Right cardiac atrium (tissue), 5 donors: ENCODE measurements at places on chromosomes 7 and 10.
A peak's percentile ranks its signal among the peaks of the same experiment; 100 is the strongest.

DNA sequence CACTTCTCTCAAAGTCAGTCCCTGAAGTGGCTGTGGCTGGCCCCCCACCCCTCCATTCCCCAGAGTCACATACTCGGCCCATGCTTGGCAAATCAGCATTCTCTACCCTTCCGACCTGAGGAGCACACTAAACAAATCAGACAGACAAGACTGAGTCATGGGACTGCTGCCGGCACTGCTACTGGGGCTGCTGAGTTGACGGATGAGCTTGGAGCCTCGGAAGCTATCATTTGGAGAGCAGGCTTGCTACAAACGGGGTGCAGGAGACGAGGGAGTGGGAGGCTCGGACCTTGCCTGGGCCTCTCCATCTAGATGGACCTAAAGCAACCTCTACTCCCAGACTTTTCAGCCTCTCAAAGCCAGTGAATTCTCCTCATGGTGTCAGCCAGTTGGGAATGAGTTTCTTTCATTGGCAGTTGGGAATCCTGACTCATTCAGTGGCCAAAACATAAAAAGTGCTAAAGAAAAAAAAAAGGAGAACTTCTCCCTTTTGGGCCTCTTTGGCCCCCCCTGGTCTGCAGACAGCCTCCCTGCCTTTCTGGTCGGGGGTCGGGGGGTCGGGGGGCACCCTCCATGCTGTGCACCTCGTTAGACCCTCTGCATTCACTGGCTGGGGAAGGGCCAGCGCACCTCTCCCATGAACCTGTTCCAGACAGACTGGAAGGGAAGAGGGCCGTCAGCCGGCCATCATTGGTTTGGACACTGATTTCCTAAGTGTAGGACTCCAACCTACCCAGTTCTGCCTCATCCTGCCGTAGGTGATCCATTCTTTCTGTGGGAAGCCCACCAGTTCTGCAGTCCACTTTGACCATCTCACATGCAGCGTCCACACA is 52.3 kb upstream of the COL13A1 start:
- no peak for DNase-seq

DNA sequence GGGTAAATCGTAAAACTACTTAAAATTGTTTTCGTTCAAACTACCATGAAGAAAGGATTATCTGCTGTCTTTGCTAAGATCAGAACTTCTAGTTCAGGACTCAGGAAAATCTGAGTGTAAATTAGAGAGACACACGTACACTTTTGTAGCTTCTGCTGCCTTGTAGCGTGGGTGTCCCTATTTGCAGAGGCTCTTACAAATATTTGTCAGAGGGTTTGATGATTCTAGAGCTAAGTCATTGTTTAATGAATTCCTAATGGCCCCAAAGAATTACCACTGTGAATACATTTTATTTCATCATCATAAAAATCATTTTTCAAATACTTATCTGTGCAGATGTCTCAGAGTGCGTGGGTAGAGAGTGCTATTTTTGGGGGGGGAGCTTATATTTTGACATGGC is 314.9 kb downstream of the LRMDA start:
- no peak for DNase-seq

GRCh38 chr7:127949769-127950222 is 81.4 kb downstream of the LRRC4 start:
- no peak for DNase-seq

GRCh38 chr10:654647-654996 is 34.8 kb downstream of the DIP2C start:
- no peak for DNase-seq

GRCh38 chr10:17787087-17787961 is 21.8 kb upstream of the MRC1 start:
- DNase-seq = no peak

DNA sequence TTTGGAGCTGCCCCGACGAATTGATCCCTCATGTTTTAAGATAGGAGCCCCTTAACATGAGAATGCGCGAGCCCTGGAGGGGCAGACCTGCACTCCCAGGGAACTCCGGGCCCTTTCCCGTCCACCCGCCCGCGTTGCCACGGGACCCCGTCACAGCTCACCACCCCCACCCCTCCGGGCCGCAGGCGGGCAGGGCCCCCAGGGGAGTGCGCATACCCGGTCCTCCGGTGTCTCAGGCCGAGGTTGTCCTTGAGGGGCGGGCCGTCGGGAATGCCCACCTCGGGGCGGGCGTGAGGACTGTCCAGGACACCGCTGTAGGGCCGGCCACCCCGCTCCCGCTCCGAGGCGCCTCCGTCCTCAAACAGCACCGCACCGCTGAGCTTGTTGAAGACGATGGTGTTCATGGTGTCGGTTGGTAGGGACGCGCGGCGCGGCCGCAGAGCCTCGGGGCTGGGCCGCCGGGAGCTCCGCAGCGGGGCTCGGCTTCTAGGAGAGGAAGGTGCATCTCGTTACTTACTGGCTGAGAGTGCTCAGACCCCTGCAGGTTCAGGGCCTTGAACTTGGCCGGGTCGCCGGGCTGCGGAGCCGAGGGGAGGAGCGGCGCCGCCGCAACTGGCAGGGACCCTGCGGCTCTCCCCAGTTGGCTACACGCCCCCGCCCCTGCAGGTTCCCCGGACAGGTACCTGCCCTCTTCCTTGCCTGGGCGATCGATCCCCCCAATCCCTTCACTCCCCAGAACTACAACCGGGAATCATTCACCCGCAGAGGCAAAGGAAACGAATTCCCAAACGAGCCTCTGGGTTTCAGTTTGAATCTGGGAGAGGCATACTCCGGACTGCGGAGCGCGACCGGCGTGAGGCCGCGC is 2.4 kb downstream of the MKX start:
- peak; percentile 61 for DNase-seq

- no peak for DNase-seq
Measured at GRCh38 chr10:63281967-63282366, 148.8 kb downstream of the NRBF2 start.

- DNase-seq = no peak
Measured at GRCh38 chr10:86074294-86074693, 292.3 kb downstream of the GRID1 start.

GRCh38 chr10:129894698-129895097 is 69.4 kb downstream of the EBF3 start:
- DNase-seq = no peak

DNA sequence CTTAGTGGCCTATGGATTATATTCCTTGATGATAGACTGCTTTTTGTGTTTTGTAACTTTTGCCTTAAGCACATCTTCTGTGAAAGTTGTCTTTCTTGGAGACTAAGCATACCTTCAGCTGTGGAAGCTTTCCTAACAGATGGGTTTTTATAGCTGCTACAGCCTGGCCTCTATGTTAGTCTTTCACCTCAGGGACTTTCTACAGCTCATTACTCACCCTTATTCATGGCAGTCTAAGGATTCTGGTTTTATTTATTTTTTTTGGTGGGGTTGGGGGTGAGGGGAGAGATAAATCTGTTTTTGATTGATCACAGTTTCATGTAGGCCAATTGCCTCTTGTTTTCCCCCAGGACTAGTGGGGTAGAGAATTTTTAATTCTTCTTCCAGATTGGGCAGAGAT is 219.9 kb downstream of the DKK1 start:
- DNase-seq = no peak
